Activated T-cell treated with anti-CD3 and anti-CD28 coated beads for 48 hours (primary cell): ENCODE measurements at places on chromosomes 16 and 17.

DNA sequence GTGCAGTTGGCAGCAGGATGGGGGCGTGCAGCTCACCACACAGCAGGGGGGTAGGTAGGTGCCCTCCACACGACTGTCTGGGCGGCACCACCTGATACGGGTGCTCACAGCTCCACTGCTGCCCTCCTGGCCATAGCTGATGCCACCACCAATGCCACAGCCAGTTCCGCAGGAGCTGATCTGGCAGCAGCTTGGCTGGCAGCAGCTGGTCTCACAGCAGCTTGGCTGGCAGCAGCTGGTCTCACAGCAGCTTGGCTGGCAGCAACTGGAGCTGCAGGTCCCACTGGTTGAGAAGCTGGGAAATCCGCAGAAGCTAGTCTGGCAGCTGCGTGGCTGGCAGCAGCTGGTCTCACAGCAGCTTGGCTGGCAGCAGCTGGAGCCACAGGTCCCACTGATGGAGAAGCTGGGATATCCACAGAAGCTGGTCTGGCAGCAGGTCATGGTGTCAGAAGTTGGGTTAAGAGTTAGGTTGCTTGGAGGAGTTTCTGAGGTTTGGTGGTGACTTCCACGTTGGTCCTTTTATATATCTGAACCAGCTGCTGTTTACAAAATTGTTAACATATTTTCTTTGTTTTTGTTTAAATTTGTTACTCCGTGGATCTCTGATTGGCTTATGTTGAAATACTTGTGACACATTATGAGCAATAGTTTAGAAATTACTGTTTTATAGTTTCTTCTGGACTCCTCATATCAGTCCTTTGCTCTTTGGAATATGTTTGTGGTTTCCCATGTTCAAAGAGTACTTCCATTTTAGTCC lies at the start of gene KRTAP1-5:
Gene KRTAP1-5, minus strand, starts transcription at position 494 of the 757 bp plus-strand sequence. Its CDS starts 53 bp downstream, at position 441.
- DNase-seq = no peak

DNA sequence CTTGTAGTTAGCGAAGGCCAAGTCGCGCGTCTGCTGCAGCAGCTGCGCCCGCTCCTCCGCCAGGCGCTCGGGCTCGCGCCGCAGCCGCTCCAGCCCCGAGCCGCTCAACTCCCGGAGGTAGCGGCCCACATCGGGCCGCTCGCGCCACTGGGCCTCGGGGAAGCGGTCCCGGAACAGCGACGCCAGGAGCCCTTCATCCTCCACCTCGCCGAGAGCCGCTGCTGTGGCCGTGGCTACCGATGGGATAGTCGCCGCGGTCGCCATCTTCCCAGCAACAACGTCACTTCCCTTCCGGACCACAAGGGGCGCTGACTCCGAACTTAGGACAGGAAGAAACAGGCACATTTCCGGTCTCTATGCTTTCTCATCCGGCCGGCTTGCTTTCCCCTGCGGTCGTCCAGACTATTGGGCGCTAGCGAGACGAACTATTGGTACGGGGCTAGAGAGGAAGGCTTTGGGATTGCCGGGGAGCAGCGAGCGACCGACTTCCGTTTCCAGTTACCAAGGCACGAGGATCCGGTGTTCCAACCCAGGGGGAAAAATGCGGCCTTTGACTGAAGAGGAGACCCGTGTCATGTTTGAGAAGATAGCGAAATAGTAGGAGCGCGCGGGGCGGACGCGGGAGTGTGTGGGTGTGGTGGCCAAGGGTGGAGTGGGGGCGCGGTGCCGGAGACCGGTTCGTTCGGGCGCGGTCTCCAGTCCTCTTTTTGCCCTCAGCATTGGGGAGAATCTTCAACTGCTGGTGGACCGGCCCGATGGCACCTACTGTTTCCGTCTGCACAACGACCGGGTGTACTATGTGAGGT lies at the start of the genes COG8 and NIP7:
Gene COG8, minus strand, starts transcription at position 276 of the 806 bp plus-strand sequence. Its CDS starts 12 bp downstream, at position 264.
Gene NIP7, plus strand, starts transcription at position 484 of the 806 bp plus-strand sequence. Its CDS starts 58 bp downstream, at position 542.
- peak; percentile 89 for DNase-seq

DNA sequence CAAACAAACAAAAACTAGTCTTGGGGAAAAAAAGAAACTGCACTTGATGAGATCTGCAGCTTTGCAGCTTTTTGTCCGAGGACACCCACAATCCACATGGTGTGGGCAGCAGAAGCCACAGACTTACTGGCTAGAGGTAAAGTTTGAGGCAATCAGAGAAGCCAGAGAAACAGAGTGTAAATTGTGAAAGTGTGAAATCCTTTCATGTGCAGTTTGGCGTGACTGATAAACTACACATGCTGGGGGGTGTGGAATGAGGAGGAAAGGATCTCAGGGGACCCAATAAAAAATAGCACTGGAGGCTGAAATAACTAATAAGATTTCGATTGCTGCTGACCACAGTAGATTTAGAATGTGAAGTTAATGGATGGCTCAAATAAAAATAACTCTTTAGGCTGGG lies 42.4 kb upstream of the HOXB13 start:
- no peak for DNase-seq

DNA sequence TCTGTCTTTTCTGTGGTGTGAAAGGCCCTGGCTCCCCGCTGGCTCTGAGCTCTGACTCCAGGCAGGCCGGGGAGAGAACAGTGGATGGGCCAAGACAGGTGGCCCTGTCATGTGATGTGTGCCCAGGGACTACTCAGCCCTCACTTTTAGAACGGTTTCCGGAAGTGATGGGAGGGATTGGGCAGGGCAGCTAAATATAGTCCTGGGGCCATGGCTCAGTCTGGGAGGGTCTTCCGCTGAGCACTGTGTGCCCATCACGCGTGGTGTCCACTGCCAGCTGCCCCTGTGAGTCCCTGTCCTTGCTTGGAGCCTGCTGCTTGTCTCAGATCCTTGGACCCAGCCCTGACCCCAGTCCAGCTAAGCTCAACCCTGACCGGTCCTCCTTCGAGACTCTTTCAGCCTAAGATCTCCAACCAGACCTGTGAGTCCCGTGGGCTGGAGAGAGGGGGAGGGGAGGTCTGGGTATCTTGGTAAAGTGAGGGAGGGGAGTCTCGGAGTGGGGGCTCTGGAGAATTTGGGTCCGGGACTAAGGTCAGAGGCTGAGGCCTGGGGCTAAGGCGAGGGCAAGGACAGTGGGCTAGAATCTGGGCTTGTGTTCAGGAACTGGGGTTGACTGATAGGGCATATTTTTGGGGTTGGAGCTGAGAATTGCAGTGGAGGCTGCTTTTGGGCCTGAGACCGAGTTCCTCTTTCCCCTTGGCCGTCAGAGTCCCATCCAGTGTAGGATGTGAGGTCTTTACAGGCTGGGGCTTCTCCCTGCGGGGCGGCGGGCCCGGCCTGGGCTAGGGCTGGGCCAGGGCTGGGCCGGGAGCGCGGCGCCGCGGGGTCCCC lies at the start of gene TRIM72:
Gene TRIM72, plus strand, starts transcription at position 243 of the 831 bp plus-strand sequence. CDS start 620 bp downstream, outside the sequence.
- no peak for DNase-seq

GRCh38 chr16:24372824-24373223 lies 116.7 kb downstream of the CACNG3 start:
- DNase-seq = no peak

DNA sequence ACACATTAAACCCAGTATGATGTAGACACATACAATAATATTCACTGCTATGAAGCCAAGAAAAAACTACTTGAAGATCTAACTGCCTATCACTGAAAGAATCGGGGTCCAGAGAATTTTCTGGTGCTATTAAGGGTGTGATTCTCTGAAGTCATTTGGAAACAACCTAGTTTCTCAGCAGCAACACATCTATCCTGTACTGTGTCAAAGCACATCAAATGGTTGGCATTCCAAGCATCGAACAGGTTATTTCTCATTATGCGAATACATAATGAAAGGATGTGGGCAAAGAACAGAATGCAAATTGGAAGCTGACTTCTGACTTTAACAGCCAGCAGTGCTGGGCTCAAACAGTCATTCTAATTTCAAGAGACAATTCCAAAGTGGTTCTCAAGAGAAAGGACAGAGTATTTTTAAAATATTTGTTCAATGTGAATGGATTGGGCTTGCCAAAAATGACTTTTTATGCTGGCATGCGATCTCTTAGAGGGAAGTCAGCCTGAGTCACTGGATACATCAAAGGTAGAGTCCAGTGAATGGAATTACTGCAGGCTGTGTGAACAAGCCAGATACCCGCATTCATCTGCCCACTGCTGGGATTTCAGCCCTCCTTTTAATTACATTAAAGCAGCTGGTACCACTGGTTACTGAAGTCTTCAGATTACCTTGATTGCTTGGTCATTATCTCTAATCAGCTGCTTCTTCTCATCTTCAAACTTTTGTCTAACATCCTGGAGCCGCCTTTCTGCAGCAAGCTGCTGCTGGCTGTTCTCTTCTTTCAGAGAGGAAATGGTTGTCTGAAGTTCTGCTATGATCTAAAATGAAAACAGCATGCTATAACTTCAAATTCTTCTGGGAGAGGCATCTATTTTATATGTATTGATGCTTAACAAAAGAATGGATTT lies 181.2 kb upstream of the AXIN2 start:
- no peak for DNase-seq
